ENCODE measurements at places on chromosomes 2 and 18. TPM values are rescaled to one million over a fixed set of nuclear protein-coding genes. Genes with fewer than 3 reads are reported as not detected.

DNA sequence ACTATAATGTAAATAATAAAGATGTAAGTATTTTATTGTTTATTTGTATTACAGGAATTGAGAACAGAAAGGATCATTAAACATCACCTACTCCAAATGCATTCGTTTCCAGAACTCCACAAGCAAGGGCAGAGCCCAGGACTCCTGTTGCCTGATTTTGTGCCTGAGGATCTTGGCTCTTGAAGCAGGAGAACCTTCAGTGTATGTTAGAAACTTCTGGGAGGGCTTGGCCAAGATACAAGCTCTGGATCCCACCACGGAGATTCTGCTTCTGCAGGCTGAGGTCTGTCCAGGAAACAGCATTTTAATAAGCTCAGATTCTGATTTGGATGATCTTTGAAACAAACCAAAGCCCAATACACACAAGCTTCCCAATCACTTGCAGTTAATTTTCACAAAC is 142.4 kb upstream of the SOX11 start:
- DNase-seq, result no peak

Gene SPHKAP
- total RNA-seq, result not detected

- no peak for DNase-seq
Measured at GRCh38 chr18:14106906-14107305, 25.3 kb downstream of the ZNF519 start.

GRCh38 chr2:37786854-37787253 is 115.4 kb upstream of the CDC42EP3 start:
- DNase-seq, result no peak

Gene FBXO36
- 5.3 TPM for total RNA-seq

GRCh38 chr2:146661473-146662096 is 1183.2 kb upstream of the ACVR2A start:
- peak; percentile 34 for DNase-seq

Gene SULT1C2
- total RNA-seq, result 0.70 TPM

DNA sequence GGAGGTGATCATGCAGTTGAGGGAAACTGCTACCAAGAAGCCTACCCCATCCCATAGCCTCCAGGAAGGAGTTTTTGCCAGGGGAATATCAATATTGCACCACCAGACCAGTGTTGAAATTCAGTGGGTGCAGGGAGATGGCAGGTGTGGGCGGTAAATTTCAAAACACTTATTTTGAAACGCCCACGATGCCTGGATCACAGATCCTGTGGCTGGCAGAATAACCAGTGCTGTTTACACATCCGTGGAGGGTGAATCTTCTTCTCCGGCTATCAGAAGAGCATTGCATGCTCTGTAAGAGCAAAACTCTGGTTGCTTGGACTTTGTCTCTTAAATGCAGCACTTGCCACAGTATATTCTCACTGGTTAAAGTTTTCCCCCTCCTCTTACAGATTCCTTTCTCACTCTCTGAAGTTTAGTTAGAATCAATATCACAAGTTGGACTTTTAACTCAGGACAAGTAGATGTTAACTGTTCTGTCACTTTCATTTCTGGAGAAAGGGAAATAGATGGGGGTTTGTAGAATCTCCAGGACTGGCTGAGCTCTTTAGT is 70.5 kb upstream of the ZCCHC2 start:
- DNase-seq, result no peak

GRCh38 chr2:204354442-204354856 is 190.8 kb upstream of the PARD3B start:
- no peak for DNase-seq

DNA sequence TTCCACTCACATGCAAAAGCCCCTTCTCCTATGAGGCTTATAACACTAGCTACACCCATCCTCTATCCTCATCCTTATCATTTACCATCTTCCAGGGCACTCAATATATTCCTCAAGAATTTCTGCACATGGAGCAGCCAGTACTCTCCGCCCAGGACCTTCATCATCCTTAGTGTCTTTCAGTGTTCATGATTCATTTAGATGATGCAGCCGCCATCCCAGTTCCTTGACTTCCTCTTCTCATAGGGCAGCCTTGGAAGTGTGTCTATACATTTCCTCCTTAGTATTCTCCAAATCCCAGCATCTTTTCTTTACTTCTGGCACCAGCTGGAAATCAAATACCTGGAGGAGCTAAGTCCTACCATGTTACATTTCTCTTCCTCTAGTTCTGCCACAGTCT is 3.0 kb upstream of the ITSN2 start:
- DNase-seq, result no peak

GRCh38 chr2:188345020-188345419 is 53.3 kb downstream of the GULP1 start:
- DNase-seq, result no peak

GRCh38 chr2:39990335-39990900 is 211.4 kb upstream of the THUMPD2 start:
- no peak for DNase-seq

Gene ANO7
- 0.91 TPM for total RNA-seq

Gene MYOM1
- total RNA-seq, result 0.02 TPM

Gene CPO
- 0.39 TPM for total RNA-seq

DNA sequence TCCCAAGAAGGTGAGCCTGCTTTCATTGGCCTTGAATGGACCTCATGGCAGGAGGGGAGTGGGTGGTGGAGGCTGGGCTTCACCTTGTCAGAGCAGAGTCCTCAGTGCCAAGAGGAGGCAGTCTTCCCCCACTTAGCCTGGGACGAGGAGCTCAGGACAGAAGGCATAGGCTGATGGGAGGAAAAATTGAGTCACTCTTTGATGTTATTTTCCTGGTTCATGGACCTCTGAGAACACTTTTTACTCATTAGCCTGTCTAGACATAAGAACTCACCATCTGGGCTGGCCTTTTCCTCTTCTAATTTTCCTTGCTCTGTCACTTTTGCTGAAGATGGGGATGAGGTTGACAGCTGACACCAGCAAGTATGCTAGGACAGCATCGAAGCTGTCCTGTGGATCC is 225.7 kb upstream of the TNP1 start:
- peak; percentile 19 for DNase-seq

DNA sequence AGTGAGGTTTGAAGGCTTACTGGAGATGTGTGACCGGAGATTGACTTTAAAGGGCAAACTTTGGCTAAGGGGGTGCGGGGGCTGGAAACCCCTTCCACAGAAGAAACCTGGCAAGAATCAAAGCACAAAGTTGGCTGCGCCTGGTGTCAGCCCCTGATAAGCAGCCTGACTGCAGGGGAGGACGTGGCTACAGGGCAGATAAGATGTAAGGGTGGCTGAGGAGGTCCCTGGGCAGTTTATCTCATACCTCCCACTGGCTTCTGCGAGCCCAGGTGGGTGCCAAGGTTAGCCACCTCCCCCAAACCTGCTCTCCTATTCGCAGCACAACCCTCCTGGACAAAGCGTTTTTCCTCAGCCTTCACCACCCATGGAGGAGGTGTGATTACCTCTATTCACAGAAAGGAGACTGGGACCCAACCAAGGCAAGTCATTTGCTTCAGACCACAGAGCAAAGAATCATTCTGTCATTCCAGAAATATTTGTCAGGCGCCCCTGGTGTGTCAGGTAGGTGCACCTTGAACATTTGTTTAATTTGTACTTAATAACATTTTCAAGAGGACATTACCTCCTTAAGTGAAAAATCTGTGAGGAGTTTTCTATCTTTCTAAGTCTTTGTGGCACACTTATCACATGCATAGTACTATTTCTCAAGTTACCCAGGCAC is 73.1 kb upstream of the IL1R1 start:
- DNase-seq, result no peak

Gene GPAT2
- not detected for total RNA-seq

- no peak for DNase-seq
Measured at GRCh38 chr2:190896477-190896876, 15.9 kb downstream of the GLS start.

DNA sequence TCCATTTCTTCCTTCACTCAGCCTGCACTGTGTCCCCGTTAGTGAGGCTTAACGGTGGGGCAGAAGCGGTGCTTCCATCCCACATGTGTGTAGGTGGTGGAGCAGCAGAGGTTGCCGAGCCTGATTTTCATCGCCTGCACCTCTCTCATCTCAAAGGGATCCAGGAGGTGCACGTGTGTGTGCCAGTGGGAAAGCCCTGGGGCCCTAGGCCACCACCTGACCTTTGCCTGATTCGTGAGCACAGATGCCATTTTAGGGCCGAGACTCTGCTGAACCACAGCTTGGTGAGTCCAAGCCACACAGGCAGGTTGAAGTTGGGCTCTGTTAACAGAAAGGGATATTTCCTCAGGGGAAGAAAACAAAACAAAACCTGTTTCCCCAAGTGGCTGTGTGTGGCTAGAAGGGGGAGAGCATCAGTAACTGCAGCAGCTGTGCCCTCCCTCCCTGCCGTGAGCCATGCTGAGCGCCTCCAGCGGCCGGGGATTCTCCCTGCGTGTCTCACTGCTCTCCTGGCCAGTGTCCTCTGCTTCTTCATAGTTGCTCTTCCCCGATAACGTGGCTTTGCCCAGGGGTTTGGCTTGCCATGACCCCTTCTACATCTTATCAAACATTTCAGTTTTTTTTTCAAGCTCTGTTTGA is 81.5 kb downstream of the MAPRE2 start:
- no peak for DNase-seq

DNA sequence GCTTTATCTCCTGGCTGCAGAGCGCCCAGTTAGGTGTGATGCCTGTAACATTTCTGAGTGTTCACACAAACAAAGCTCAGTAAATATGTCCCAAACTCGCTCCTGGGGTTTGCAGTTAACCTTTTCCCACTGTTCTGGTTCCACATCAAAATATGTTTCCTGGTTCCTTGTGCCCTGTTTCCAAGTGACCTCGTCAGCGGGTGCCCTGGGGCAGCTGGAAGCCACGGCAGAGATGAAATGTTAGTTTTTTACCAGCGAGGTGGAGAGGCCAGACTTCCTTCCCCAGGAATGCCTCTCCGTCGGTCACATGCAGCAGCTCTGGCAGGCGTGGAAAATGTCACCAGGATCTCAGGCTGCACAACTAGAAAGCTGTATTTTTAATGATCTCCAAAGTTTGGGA is 18.2 kb downstream of the NFATC1 start:
- DNase-seq, result no peak

All from H4 (cell line).